ENCODE measurements at places on chromosomes 1 and 21. TPM values are rescaled to one million over a fixed set of nuclear protein-coding genes. Genes with fewer than 3 reads are reported as not detected.

BEST4 gene
- polyA plus RNA-seq = 0.07 TPM

DNASE2B gene
- not detected for polyA plus RNA-seq

S100A7 gene
- polyA plus RNA-seq = not detected

ALG14 gene
- 6.8 TPM for polyA plus RNA-seq

FNBP1L gene
- 5.3 TPM for polyA plus RNA-seq

L1TD1 gene
- polyA plus RNA-seq = 4.9 TPM

ARHGAP30 gene
- not detected for polyA plus RNA-seq

CFHR1 gene
- not detected for polyA plus RNA-seq

RGS1 gene
- polyA plus RNA-seq = not detected

WNT9A gene
- polyA plus RNA-seq = 1.6 TPM

AMY2A gene
- polyA plus RNA-seq = not detected

CDC42BPA gene
- polyA plus RNA-seq = 3.8 TPM

CFAP74 gene
- polyA plus RNA-seq = 0.01 TPM

TRPM2 gene
- 3.4 TPM for polyA plus RNA-seq

NBPF20 gene
- 2.0 TPM for polyA plus RNA-seq

ACTL8 gene
- polyA plus RNA-seq = not detected

COL24A1 gene
- 0.06 TPM for polyA plus RNA-seq

LPAR3 gene
- 12.8 TPM for polyA plus RNA-seq

CLCNKB gene
- not detected for polyA plus RNA-seq

C1QTNF12 gene
- 0.75 TPM for polyA plus RNA-seq

CSMD2 gene
- polyA plus RNA-seq = 1.4 TPM

CPTP gene
- polyA plus RNA-seq = 35.8 TPM

OR2L8 gene
- not detected for polyA plus RNA-seq

ETV3L gene
- polyA plus RNA-seq = not detected

All from foreskin keratinocyte (primary cell).